ENCODE measurements at places on chromosomes 3 and 15. TPM values are rescaled to one million over a fixed set of nuclear protein-coding genes. Genes with fewer than 3 reads are reported as not detected.

DNA sequence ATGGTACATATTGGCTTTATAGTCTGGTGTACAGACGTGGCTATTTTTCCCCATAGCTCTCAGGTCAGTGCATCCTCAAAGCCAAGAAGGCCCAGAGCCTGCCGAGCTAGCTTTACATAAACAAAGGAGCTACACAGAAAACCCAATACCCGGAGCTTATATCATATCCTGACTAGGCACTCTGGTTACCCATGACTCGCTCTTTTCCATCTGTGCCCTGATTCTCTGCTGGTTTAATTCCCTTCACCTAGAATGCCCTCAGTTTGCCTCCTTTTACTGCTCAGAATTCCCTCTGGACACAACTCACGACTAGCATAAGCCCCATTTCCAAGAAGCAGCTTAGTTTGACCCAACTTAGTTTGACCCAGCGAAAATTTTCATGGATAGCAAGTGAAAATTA, 110.8 kb downstream of the TIGIT start:
- DNase-seq, result no peak

DNA sequence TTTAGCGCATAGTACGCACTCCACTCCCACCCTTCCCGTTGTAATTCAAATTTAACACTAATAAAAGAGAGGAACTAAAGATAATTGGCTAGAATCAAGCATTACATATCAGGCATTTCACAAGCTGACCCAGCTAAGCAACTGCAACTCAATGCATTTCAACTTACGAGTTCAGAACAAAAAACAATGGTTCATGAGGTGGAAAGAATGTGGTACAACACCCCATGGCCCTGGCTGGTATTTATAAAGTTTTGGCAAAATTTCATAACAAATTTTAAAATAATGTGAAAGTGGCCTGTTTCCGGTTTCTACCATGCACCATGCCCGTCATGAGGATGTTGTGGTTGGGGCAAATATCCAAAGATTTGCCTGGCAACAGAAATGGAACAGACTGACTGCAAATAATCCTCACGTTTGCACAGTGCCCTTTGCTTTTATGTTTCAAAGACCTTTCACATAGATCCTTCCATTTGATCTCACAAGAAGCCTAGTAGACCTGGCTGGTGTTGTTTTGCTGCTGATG, 455.3 kb upstream of the NR2F2 start:
- no peak for DNase-seq

DNA sequence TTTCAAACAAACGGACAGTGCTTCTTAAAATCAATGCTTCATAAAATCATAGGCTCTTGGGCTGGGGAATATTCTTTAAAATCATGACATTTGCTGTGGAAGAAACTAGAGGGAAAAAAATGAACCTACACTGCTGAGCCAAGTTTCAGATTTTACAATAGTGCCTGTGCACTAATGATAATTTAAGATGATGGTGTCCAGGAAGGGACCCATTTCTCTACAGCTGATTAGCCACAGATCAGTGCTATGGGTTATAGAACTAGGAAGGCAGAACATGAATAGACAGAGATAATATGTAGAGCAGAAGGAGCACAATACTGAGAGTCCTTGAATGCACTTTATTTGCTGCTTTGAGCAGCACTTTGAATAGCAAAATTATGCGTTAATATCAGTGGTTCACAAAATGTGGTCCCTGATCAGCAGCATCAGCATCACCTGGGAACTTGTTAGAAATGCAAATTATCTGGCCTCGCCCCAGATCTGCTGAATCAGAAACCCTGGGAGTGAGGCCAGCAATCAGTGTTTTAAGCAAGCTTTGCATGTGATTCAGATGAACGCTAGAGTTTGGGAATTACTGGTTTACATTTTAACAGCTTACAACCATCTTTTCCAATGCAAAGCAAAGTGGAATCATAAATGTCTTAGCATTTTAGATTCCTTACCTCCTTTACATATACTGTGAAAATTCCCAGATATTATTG, 135.8 kb upstream of the ANKRD28 start:
- DNase-seq, result no peak

DNA sequence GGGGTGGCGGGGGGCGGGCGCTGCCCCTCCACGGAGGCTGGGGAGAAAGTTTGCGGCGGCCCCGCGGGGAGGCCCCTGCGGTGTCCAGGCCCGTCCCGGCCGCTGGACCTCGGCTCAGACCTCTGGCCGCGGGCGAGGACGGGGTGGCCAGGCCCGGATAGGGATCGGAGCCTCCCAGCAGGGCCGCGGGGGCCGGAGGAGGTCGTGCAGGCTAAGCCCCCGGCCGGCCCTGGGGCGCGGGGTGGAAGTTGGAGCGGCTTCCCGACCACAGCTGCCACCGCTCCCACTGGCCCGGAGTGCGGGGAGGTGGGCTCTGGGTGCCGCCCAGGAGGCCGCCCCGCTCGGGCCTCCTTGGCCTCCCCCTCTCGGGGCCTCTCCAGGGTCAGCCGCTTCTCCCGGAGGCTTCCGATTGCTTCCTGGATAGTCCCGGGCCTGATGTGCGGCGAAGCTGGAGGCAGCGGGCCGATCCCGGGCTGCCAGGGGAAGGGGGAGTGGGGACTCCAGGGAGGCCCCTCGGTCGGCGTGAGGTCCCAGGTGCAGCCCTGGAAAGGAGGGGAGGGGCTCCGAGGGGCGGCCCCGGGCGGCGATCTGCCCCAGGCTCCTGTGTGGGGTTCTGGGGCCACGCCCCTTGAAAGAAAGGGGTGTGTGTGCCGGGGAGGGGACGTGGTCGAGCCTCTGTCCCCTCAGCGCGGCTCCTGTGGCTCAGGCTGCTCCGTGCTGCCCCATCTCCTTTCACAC, 907 bp downstream of the PLXNA1 start:
- peak; percentile 60 for DNase-seq

DNA sequence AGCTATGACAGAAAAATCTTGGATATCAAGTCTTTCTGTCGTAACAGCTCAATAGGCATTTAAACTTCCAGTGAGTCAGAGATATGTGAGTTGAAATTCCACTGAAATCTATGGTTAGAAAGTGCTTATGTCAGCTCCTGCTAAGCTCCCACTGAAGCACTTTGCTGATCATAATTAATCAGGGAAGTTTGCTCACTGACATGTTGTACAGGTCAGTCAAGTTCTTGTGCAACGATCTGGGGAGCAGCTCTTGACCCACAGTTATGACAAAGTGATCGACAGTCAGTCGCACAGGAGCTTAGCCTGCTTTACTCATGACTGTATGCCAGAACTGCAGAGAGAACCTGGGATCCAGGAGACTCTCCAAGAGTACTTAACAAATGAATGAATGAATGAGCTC, 453.5 kb downstream of the SOX2 start:
- no peak for DNase-seq

GRCh38 chr3:147937341-147937740, 528.2 kb downstream of the ZIC1 start:
- DNase-seq, result no peak

- DNase-seq, result no peak
These were observed 138.0 kb downstream of the STT3B start for GRCh38 chr3:31670722-31671121.

DNA sequence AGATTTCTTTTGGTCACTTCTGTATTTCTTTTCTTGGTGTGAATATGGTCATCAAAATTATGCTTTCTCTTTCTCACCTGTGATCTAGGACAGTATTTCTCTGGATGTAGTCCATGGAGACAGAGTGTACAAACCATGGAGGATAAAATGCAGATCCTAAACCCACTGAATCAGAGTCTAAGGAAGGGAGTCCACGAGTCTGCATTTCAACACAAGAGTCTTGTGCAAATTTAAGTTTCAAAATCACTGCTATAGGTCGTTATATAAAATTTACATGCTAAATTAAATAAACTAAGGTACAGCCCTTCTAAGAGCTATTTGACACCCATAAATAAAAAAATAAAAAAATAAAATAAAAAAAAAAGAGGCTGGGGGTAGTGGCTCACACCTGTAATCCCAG, 17.3 kb upstream of the UBE2E2 start:
- DNase-seq, result no peak

DNA sequence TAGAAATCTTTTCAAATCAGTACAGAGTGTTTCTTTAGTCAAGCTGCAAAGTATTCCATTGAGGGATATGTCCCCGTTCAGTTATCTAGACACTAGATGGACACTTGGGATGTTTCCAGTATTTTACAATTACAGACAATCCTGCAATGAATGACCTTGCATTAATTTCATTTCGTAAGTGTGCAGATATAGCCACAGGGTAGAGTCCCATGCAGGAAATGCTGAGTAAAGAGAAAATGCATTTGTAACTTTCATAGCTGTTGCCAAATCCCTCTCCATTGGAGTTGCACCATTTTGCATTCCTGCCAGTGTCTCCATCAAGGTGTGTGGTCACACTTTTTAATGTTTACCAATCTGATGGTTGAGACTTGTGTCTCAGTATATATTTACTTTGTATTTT, 92.5 kb downstream of the LIPC start:
- DNase-seq, result no peak

- no peak for DNase-seq
These were observed 397.6 kb downstream of the EDEM1 start for GRCh38 chr3:5585085-5585484.

GRCh38 chr3:72298201-72299152, 513.5 kb upstream of the PROK2 start:
- DNase-seq, result no peak

GRCh38 chr15:70531576-70531975, 231.8 kb downstream of the UACA start:
- no peak for DNase-seq

DNA sequence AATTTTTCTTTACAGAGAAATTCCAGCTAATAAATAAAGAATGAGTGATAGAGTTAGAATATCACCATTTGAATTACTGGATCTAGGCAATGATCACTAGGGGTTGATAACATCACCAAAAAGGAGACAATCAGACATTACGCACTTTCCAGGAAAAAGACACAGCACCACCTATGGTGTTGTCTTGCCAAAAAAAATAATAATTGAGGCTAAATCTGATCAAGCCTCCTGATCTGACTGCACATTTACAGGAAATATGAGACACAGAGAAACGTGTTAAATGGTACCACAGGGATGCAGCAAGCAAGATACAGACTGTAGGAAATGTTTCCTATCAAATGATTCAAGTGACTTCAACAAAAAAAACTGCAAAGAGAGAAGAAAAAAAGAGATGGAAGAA, 92.8 kb downstream of the EOMES start:
- no peak for DNase-seq

GRCh38 chr3:69354948-69355347, 30.9 kb downstream of the FRMD4B start:
- DNase-seq, result no peak

GRCh38 chr15:85708402-85708941, 86.3 kb downstream of the KLHL25 start:
- no peak for DNase-seq

DNA sequence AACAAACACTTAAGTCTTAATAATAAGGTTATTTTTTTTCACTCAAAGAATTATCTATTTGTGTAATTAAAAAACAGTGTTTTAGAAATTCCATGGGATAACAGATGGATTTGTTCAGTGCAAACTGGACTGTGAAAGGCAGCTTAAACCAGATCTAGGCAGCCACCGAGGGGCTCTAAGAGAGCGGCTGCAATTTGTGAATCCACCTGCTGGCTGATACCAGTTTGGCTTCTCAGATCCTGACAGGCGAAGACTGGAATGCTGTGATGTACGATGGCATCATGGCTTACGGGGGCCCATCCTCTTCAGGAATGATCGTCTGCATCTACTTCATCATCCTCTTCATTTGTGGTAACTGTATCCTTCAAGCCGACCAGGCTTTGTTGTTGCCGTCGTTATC, 119.6 kb downstream of the CHDH start:
- DNase-seq, result no peak

- no peak for DNase-seq
These were observed at the start of gene FBXL22 for GRCh38 chr15:63597038-63597790. TSS of gene FBXL22 (plus strand) at chr15:63597387. CDS start at chr15:63597393, 6 bp downstream.

- DNase-seq, result no peak
These were observed 20.2 kb downstream of the CGGBP1 start for GRCh38 chr3:88038566-88038965.

GRCh38 chr3:133367956-133368355, 31.9 kb upstream of the BFSP2 start:
- no peak for DNase-seq

SPATA12 gene
- not detected for polyA plus RNA-seq

SPESP1 gene
- 0.17 TPM for polyA plus RNA-seq

RHOA gene
- 244 TPM for polyA plus RNA-seq

CPB1 gene
- polyA plus RNA-seq, result not detected

TNNC1 gene
- 5.4 TPM for polyA plus RNA-seq

COLQ gene
- polyA plus RNA-seq, result 2.5 TPM

IL20RB gene
- polyA plus RNA-seq, result 0.22 TPM

SYNPR gene
- not detected for polyA plus RNA-seq

TNIK gene
- 0.66 TPM for polyA plus RNA-seq

OR5K2 gene
- polyA plus RNA-seq, result not detected

EPHA6 gene
- polyA plus RNA-seq, result not detected

ITIH1 gene
- polyA plus RNA-seq, result 2.0 TPM
